ENCODE measurements at places on chromosomes 13 and 19.

- no peak for DNase-seq
Observed at GRCh38 chr13:110265682-110266430, 41.1 kb downstream of the COL4A1 start.

GRCh38 chr13:87677043-87677495 is 5.9 kb downstream of the SLITRK5 start:
- no peak for DNase-seq

- no peak for DNase-seq
Observed at GRCh38 chr13:99605420-99606323, 104.4 kb downstream of the TM9SF2 start.

- DNase-seq: no peak
Observed at GRCh38 chr19:47351548-47351947, 2.4 kb downstream of the DHX34 start.

GRCh38 chr13:47178090-47178950 is 281.5 kb upstream of the HTR2A start:
- no peak for DNase-seq
